ENCODE measurements at places on chromosomes 2 and 18.

DNA sequence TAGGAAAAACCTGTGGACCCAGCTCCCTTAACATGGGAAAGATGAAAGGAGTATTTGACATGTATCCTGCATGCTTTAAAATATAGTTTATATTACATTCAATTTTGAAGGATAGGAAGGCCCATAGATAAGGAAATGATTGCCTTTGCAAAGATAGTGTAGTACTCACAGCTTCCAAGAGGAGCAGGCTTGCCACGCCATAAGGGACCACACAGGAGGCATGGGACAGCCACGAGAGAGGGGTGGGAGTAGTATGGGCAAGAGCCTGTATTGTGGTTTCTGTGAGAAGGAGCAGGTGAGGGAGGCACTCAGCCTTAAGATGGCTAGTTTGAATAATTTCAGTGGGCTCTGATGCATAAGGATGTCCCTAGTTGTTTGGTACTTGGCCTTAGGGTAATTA is 740.3 kb downstream of the SATB2 start:
- DNase-seq = no peak

DNA sequence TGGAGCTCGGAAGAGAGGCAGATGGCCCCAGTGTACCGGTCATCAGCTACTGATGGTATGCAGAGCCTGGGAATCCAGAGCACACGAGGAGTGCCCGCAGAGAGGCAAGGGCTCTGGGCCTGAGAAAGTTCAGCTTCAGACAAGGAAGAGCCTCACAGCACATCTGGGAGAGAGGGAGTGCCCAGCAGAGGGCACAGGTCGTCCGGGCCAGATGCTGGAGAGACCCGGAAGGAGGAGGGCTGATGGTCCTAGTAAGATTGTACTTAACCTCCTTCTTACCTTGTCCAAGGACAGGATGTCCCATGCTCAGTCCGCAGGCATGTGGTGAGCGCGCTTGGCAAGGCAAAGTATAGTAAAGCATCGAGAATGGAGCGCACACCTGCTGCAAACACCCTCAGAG is 24.4 kb upstream of the CHMP1B start:
- DNase-seq = no peak

- no peak for DNase-seq
Measured at GRCh38 chr2:85853499-85854165, 35.2 kb downstream of the ST3GAL5 start.

DNA sequence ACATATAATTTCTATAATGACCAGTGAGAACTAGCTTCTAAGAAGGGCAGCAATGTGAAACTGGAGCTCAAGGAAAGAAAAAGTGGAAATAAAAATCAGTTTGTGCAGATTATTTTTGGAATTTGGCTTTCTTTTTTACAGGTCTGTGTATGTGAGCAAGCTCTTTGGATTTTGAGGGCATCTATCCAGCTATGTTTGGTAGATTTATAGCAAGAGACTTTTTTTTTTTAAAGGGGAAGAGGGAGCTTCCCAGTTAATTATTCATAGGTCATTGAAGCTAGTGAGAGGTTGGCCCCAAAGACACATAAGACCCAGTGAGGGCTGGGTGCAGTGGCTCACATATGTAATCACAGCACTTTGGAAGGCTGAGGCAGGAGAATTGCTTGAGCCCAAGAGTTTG is 24.0 kb upstream of the COLEC12 start:
- DNase-seq = no peak

DNA sequence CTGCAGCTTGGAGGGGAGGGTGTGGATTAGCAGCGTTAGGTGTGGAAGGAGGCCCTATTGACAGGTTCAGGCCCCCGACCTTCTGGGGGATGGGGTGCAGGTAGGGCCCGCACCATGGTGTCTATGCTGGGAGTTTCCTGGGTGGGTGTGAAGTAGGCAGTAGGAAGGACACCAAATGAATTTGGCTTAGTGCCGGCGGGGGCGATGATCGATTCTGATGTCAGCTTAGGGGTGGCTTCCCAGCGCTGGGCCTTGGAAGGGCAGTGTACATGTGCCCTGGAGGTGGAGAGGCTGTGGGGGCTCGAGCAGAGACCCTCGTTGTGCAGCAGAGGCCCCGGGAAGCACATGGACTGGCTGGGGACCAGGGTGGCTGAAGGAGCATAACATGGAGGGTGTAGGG is 21.6 kb downstream of the DCDC2C start:
- no peak for DNase-seq

DNA sequence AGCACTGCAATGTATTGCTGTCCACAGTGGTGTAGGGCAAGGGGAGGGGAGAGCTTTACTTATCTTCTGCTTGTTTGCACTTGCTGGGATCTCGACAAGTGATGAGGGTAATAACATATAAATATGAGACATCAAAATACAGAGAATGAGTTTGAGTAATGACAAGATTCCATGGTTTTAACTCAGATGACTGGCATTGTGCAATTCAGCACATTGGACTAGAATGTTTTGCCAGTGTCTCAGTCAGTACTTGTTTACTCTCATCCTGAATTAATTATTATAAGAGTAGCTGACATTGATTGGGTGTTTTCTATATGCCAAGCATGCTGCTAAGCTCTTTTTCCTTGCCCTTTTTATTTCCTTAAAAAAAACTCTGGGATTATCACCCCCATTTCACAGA is 306.7 kb upstream of the MMADHC start:
- DNase-seq = no peak

- DNase-seq = no peak
Measured at GRCh38 chr18:46536215-46536874, 120.7 kb downstream of the LOXHD1 start.

DNA sequence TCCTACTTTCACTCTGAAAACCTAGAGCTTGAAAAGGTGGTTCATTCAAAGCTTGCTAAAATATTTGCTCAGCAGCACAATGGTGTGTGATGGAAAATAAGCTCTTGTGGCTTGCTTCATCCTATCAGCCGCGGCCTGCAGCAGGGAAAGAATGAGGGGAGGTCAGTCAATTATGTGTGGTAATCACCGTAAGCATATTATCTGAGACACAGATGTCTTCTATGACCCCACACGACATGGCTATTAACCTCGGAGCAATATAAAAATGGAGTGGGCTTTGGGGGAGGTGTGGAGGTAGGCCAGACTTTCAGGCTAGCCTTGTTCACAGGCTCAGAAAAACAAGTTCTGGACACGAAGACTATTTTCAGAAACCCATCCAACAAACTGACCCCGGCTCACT is 98.4 kb upstream of the SIX3 start:
- no peak for DNase-seq

- DNase-seq = no peak
Measured at GRCh38 chr2:67485431-67485830, 88.3 kb downstream of the ETAA1 start.

DNA sequence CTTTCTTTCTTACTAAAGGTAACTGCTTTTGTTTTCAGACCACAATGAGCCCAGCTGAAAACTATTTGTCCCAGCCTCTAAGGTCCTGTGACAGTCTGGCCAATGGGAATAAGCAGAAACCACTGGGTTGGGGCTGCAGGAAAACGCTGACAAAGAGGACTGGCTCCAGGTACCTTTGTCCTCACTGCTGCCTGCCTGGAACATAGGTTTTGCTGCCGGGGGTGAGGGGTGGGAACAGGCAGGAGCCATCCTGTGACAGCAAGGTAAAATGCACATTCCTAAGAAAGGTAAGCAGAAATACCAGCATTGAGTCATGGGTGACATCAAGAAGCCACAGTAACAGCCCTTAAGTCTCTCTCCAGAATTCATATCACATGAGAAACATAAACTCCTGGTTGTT is 21.6 kb downstream of the PTPN2 start:
- no peak for DNase-seq

GRCh38 chr2:68039317-68039716 is 23.5 kb downstream of the C1D start:
- no peak for DNase-seq

Measured in T-helper 17 cell (primary cell).